Activated T-helper 1 cell treated with anti-CD3 and anti-CD28 coated beads, Interleukin-12 subunit alpha, Interleukin-12 subunit beta, Interleukin-2, Interleukin-4 antibody, amounts not matched to agents 30 ng/mL and 10 ng/mL and 1 ng/mL, durations not matched to agents 14 hours and 24 hours and 36 hours (primary cell): ENCODE measurements at places on chromosomes 16 and 17. TPM values are rescaled to one million over a fixed set of nuclear protein-coding genes. Genes with fewer than 3 reads are reported as not detected.

DNA sequence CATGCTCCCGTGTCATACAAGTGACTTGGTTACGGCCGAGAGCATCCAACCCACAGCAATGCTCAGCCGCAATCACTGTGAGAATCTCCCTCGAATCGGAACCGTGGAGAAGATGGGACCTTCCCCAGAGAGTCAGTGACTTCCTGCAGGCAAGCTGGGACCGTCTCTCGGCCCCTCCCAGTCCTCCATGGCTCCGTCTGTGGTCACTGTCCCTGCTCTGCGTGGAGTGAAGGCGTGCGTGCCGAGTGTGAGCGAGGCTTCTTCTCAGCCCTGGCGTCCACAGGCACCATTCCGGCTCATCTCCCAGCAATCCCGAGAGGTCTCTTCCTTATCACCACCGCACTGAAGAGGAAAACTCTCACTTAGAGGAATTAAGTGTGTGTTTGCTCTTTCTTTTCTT is 113.1 kb downstream of the ADCY9 start:
- no peaks in the 10 kb centered on the region for H3K27me3 ChIP-seq
- no peak overlapping the region for H3K4me3 ChIP-seq
- peaks cover 24% of the 10 kb centered on the region for H3K4me1 ChIP-seq
- H3K27ac ChIP-seq, result no peak overlapping the region
- no peak for DNase-seq

- H3K27ac ChIP-seq, result no peak overlapping the region
- no peaks in the 10 kb centered on the region for H3K36me3 ChIP-seq
- no peak for DNase-seq
Observed at GRCh38 chr16:53022374-53022773, 30.3 kb downstream of the CHD9NB start.

- no peak for DNase-seq
- no peaks in the 10 kb centered on the region for H3K27me3 ChIP-seq
Observed at GRCh38 chr17:80969030-80969673, 22.5 kb upstream of the CHMP6 start.

GRCh38 chr17:70527364-70527888 is 358.1 kb downstream of the KCNJ2 start:
- H3K27me3 ChIP-seq, result no peaks in the 10 kb centered on the region
- no peak overlapping the region for H3K4me3 ChIP-seq
- H3K4me1 ChIP-seq, result no peaks in the 10 kb centered on the region
- no peak for DNase-seq
- H3K36me3 ChIP-seq, result no peaks in the 10 kb centered on the region
- H3K27ac ChIP-seq, result no peak overlapping the region

DNA sequence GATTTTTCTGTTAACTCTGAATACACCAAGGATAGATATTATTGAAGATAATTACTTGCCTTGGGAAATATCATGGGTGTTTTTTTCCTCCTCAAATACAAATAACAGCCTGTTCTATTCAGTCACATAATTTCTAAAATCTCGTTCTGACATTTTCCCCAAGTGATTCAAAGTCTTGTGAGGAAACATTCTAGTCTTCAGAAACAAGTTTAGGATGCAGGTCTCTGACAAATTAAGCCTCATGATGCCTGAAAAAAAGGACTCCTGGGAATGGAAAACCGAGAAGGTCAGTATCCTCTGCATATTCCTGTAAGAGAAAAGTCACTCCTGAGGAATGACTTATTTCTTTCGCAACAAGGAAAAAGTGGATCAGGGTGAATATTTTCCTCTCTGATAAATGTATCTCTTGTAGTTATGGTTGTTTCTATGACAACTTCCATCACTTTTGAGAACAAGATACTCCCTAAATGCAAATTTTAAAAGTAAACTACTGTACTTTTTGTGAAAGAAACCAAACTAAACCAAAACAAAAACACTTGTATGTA is 384.6 kb downstream of the CNTNAP4 start:
- no peaks in the 10 kb centered on the region for H3K4me1 ChIP-seq
- no peak overlapping the region for H3K4me3 ChIP-seq
- DNase-seq, result no peak
- no peak overlapping the region for H3K27ac ChIP-seq
- no peaks in the 10 kb centered on the region for H3K27me3 ChIP-seq

Gene PMP22
- 0.54 and 1.6 TPM in 2 replicates for total RNA-seq

Gene NPIPA2
- 6.2 and 6.9 TPM in 2 replicates for total RNA-seq

Gene PIK3R5
- 30.5 and 33.6 TPM in 2 replicates for total RNA-seq
